Muscle of back (tissue), 13 donors: ENCODE measurements at places on chromosomes 3 and 15.

- no peak for DNase-seq
These were observed 14.5 kb downstream of the SLC6A20 start for GRCh38 chr3:45781841-45782240.

DNA sequence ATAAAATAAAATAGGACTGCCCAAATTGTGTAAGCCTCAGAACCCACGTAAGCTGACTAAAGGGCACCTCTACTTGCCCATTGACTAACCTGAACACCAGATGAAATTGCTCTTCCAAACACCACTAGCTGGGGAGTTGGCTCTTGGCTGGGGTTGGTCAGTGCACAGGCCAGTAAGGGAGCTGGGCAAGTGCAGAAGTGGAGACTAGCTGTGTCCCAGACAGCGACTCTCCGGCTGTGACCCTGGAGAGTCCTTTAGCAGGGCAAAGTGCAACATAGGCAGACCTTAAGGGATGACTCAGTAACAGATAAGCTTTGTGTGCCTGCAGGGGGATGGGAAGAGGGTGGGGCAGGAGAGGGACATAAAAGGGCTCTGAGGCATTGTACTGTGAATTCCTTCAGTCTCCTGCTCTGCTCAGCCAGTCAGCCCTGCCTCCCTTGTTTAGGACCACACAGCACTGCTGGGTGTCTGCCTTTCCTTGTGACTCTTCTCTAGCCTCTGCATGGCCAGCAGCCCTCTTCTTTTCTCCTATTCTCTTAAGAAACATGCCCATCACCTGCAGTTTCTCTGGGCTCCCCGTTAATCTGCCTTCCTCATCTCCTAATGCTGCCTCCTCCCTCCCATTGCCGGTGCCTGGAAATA, 13.2 kb downstream of the NR1I2 start:
- DNase-seq, result no peak

DNA sequence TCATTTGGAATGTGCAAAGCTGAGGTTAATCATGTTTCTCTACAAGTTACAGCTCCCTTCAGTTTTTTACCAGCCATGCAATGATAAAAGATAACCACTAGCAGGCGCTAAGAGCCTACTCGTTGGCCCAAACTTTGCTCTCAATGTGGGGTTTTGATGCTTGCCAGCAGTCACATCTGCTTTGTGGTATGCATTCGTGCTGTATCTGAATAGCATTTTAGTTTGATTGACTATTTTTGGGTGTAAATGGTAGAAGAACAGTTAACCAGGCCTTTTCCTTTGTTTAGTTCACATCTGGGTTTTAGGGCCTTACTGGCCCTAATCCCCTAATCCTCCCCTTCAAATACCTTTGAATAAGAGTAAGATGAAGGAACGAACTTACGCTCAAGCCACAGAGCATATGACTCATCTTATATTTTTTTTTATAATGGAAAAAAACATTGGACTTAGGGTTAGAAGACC, 4.4 kb upstream of the CLDN11 start:
- DNase-seq, result peak; percentile 86

DNA sequence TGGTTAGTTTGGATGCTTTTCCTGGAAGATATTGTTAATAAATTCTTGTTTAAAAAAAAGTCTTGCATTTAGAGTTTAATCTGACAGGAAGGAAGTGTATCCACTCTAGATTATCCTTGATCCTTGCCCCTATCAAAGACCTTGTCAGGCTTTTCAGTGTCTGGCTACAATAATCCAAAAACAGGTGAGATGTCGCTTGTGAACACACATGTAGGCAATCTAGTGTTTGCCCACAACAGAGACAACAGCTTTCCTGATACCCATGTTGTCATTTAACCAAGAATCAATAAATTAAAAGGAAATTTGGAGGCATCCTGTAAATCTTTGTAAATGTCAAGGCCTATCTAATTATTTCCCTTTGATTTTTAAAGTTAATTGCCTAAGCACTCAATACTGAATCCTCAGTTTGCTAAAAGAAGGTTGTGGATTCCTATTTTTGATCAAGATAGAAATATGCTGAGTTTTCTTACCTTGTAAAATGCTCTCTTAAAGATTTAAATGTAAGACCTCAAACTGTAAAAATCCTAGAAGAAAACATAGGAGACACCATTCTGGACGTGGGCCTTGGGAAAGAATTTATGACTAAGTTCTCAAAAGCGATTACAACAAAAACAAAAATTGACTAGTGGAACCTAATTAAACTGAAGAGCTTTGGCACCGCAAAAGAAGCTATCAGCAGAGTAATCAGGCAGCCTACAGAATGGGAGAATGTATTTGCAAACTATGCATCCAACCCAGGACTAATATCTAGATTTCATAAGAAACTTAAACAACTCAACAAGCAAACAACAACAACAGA, 207.7 kb downstream of the NAALADL2 start:
- DNase-seq, result no peak

GRCh38 chr3:89436846-89437245, 329.4 kb downstream of the EPHA3 start:
- DNase-seq, result peak; percentile 64

GRCh38 chr15:63531586-63531985, 27.2 kb downstream of the USP3 start:
- DNase-seq, result no peak

DNA sequence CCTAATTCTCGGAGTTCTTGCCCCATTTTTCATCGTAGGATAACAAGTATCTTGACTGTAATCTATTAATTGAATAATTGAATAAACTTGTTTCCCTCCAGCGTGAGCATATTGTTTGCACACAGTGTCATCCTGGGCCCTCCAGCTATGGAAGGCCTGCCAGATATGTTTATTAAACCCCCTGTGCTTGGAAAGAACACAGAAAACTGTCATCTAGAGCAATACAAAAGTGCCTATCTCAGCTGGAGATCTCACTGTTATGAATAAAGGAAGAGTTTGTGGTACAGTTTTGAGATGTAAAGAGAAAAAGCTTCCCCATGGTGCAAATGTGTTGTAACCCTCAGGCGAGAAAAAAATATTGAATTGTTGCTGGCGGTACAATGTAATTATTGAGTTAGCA, 405.9 kb downstream of the SOX2 start:
- DNase-seq, result no peak

GRCh38 chr15:68990992-68991500, 23.4 kb upstream of the NOX5 start:
- no peak for DNase-seq

DNA sequence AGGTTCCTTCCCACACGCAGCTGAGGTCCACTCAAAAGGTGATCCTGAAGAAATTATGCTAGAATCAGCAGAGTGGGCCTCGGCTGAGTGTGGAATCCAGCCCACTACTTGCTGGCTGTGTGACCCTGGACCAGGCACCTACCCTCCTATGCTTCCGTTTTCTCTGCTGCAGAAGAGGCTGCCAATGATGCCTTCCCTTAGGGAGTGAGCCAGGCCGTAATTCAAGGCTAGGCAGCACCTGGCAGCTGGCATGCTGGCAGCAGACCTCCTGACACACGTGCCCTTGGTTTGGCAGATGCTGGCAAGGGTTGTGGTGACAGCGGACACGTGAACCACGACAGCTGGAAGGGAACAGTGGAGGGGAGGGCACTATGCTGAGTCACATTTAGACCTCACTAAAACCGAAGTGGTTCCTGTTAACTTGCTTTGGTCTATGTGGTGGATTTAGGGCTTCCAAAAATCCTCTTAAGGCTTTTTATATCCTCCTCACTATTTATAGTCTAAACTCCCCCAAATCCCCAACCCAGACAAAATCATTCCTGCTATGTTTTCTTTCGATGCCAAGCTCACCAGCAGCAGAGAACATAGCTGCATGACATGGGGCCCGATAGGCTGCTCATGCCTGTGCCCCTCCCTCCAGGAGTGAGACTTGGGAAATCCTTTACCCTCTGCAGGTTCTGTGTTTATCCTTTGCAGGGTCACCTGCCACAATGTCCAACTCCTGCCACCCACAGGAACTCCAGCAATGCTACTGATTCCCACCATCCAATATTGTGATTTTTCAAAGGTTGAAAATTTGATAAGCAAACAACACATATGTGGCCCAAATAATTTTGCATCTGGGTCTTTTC, 10.6 kb upstream of the PCSK6 start:
- peak; percentile 65 for DNase-seq

GRCh38 chr3:188270423-188270972, 116.5 kb downstream of the LPP start:
- peak; percentile 95 for DNase-seq

- DNase-seq, result no peak
These were observed 53.1 kb upstream of the GNB4 start for GRCh38 chr3:179504371-179504770.

GRCh38 chr3:112598731-112599130, 36.9 kb downstream of the SLC35A5 start:
- no peak for DNase-seq

GRCh38 chr3:70111411-70111810, 111.9 kb downstream of the SAMMSON start:
- no peak for DNase-seq

DNA sequence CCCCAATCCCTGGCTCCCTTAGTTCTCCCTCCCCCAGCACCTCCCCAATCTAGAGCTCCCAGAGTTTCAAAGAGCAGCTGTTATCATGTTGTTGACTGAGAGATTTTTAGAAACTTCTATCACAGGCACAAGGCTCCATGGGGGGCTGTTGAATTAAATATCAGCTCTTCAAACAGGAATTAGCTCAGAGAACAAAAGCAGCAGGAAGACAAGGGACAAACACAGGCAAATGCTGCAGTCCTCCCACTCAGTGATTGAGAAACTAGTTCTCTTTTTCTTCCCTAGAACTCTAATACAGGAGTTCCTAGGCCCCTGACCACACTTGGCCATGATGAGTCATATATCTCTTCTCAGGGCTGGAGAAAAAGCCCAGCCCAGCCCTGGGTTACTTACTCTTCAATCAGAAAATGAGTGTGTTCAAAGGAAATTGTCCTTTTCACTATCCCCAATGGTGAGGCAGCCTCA, 262.1 kb downstream of the IGSF11 start:
- DNase-seq, result no peak

- DNase-seq, result no peak
These were observed 3.6 kb upstream of the PRRT3 start for GRCh38 chr3:9955611-9956352.

GRCh38 chr3:69749461-69749860, 10.2 kb downstream of the MITF start:
- DNase-seq, result no peak
